GF-D8 (cell line): ENCODE measurements at places on chromosomes 13 and 19.
A peak's percentile ranks its signal among the peaks of the same experiment; 100 is the strongest.

DNA sequence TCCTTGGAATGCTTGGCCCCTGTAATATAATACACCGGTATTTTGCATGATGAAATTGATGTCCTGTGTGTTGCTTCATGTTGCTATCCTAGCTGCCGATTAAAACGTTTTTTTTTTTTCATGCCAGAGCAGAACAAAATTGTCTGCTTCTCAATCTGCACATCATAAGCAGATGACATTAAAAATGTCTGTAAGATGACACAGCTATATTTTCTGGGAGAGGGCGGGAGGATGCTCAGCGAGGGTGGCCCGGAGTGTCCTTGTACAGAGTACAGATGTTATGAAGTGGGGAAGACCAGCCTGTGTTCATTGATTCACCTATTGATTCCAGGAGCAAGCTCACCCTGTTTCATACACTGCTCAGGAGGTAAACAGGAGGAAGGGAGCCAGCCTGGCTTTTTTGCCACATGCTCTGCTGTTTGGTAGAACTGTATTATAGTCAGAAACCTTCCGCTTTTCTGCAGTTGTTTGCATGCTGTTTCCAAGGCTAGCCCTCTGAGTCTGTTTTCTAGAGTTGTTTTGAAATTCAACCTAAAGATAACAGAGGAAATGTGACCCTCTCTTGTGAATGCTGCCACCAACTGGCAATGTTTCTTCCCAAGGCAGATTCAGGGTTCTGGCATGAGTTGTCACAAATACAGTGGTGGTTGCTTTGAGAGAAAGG, 4.7 kb upstream of the IRS2 start:
- peak; percentile 99 for DNase-seq

DNA sequence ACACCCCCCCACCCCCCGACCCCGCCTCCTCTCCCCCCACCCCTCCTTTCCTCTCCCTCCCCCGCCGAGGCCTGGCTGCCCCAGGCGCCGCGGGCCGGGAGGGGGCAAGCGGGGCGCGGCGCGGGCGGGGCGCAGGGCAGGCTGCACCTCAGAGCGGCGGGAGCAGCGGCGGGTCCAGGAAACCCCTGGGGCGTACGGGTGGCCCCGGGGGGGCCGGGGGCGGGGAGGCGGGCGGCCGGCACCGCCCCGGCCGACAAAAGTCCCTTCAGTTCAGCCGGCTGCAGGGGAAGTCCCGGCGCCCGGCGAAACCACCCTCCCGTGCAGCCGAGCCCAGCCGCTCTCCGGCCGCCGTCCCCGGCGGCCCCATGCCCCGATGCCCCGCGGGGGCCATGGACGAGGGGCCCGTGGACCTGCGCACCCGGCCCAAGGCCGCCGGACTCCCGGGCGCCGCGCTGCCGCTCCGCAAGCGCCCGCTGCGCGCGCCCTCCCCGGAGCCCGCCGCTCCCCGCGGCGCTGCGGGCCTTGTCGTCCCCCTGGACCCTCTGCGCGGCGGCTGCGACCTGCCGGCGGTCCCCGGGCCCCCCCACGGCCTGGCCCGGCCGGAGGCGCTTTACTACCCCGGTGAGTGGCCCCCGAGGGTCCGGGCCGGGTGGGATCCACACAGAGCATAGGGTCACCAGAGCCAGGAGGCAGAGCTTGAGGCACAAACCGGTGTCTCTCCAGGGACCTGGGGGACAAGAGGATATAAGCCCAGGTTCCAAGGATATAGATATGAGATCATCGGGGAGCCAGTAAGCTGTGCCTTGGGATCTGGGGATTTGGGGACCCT, at the start of gene BCL3:
BCL3 (plus strand) TSS at position 283 of the 829 bp plus-strand sequence; CDS start at position 366, 83 bp downstream.
- DNase-seq: no peak

DNA sequence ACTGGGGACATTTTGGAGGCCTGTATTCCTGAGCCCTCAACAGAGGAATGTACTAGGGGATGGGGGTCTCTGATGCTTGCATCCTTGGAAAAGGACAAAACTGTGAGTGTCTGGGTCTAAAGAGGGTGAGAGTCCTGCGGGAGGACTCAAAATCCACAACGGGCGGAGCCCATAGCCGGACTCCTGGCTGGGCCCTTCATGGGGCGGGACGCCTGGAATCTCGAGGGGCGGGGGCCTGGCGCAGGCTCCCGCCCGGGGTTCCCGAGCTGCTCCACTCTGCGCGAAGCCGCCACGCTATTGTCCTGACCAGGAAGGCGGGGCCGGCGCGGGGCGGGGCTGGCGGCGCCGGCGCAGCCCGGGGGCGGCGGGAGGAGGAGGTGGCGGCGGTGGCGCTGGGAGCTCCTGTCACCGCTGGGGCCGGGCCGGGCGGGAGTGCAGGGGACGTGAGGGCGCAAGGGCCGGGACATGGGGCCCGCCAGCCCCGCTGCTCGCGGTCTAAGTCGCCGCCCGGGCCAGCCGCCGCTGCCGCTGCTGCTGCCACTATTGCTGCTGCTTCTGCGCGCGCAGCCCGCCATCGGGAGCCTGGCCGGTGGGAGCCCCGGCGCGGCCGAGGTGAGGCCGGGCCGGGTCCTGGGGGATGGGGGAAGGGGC, at the start of gene APLP1:
APLP1 (plus strand) TSS at position 403 of the 651 bp plus-strand sequence; CDS start at position 466, 63 bp downstream.
- no peak for DNase-seq

DNA sequence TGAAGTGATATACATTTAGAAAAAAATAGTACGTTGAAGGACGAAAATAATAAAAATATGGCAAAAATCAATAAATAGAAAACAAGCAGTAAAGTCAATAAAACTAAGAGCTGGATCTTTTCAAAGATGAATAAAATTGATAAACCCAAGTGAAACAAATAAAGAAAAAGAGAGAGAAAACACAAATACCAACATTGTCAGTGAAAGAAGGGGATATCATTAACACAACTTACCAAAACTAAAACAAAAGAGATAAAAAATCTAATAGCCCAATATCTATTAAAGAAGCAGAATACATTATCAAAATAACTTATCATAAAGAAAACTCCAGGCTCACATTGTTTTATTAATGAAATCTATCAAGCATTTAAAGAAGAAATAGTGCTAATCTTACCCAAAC, 675.1 kb downstream of the UQCRFS1 start:
- DNase-seq: no peak

DNA sequence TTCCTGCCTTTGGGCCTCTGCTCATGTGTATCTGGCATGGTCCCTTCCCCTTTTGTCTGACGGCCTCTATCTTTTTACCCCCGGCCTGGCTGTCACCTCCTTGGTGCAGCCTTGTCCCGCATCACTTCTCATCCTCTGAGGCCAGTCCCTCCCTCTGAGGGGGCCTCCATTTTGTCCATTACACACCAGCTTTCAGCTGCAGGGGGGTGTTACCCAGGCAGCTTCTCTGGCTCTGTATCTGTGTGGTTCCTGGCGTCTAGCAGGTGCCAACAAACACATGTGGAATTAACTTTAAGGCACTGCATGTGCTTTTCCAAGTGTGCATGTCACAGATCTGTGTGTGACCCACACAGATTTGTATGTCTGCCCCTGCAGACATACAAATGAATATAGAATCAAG, 52.4 kb downstream of the LYL1 start:
- no peak for DNase-seq

DNA sequence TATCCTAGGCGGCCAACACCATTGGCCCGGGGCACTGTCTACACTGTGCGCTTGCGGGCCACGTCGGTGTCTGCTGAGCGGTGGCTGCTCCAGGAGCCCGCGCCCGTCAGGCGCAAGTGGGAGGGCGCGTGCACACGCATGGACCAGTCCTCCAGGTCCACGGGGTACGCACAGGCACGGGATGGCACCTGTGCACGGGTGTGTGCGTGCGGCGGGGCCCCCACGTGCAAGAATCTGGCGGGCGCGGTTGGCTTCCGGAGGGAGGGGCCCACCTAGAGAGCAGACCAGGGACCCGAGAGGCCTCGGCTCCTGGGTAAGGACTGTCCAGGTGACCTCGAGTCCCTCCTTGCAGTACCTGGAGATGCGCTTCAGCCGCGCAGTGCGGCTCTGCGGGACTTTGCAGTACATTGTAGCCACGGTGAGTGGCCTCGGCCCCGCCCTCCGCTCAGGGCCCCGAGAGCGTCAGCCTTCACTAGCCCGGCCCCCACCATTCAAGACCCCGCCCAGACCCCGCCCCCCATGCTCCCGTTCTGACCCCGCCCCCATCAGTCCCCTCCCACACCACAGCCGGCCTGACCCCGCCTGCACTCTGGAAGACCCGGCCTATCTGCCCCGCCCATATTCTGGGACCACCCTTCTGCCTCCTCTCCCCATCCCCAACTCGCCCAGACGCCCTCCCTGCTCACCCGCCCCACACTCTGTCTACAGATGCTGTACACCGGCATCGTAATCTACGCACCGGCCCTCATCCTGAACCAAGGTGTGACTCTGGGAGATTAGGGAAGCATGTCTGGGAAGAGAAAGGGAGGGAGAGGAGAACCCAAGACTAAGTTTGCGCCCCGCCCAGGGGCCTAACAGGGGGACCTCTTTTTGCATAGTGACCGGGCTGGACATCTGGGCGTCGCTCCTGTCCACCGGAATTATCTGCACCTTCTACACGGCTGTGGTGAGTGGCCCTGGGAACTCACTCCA, 2.3 kb downstream of the SLC5A5 start:
- DNase-seq: no peak

DNA sequence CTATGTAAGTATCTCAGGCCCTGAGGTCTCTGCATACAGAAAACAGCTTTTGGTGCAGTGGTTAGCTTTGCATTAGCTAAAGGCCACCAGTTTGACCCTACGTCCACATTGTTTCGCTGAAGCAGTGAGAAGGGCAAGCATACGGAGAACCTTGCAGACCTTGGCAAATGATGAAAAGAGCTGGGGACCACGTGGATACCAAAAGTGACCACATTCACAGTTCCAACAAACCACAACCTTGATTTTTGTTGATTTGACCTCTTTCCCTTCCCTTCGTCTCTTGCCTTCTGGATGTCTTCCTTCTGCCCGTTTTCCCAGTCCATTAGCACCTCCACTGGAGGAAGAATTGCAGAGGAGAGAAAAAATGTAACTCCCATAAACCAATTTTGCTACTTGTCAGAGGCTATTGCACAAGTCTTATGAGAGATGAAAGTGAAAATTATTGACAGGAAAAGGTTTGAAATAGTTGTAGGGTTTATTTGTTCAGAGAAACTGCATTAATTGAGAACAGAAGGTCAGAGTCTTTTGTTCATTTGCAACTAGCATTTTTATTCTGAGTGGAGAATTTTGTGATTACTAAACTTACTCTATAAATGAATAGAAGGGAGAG, 293.9 kb upstream of the HTR2A start:
- no peak for DNase-seq

DNA sequence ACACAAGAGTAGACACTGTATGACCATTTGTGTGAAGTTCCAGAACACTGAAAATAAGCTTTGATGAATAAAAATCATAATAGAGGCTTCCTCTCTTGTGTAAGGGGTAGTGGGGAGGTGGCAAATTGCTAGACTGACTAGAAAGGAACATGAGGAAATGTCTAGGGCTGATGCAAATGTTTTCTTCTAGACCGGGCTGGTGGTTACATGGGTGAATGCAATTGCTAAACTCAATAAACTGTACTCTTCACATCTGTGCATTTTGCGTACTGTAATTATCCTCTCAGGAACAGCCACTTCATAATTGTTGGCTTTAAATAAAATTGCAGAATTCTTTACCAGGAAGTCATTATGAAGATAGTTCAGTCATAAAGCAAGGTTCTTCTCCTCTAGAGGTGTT, 5.2 kb upstream of the KBTBD7 start:
- DNase-seq: peak; percentile 43

DNA sequence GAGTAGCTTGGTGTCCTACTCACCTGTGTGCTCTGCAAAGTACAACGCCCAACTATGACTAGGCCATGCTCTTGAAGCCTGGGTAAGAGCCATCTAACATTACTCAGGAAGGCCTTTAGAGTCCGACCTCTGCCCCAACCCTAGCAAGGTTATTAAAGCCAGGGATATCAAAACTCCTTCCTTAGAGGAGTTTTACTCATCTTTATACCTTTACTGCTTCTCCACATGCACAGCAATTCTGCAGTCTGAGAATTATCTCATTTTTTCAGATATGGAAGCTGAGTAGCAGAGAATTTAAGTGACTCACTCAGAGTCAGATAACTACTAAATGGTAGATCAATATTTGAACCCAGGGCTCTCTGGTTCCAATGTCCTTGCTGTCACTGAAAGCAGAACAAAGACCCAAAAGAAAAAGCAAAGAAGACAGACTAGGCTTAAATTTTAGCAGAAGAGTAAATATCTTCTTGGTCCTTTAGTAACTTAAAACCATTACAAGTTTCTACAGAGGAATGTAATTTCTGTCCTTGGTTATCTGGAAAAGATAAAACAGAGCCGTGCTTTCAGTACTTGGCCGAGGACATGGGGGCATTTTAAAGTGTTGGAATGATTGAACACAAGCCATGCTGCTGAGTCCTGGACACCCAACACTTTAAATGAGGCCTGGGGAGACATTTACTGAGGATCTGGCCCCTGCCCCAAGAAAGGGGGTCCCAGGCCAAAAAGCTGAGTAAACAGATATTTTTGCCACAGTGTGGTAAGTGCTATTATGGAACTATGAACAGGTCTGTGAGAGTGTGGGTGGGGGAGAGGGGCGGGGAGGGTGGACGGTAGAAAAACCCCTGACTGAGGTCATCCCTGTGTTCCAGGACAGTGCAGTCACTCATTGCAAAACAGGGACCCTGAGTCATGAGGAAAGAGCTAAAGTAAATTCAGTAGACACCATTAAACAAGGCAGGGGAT, 18.4 kb upstream of the KPNA3 start:
- DNase-seq: no peak

GRCh38 chr19:10636304-10636972, 11.1 kb downstream of the SLC44A2 start:
- no peak for DNase-seq

DNA sequence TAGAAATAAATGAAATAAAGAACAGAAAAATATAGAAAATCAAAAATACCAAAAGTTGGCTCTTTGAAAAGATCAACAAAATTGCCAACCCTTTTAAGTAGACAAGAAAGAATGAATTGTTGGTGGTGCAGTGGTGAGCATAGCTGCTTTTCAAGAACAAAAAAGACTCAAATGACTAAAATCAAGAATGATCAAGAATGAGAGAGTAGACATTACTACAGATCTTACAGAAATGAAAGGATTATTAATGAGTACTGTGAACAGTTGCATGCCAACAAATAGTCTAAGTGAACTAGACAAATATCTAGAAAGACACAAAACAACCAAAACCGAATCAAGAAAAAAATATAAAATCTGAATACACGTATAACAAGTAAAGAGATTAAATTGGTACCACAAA, 53.9 kb downstream of the FNDC3A start:
- DNase-seq: no peak

GRCh38 chr19:6568816-6569215, 22.1 kb downstream of the CD70 start:
- no peak for DNase-seq

DNA sequence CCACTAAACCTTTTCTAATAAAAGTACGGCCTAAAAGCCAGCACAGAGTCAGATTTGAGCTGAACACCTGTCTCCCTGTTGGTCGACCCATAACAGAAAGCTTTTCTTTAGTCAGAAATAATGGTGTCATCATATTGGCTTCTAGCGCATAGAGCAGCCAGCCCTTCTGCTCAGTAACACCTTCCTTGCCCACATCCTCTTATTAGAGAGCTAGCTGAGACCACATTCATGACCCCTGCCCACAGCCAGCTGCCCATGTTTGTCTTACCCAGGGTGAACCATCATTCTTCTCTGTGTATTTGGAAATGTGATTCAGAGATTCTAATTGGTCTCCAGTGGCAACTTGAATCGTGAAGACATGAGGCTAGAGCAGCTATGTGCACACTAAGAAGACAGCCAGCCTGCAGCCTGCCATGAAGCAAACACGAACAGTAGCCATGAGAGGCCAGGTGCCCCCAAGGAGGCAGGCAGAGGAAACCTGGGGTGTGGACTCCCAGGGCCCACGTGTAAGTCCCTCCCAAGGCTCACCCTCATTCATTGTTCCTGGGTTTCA, 82.3 kb upstream of the PDCD5 start:
- no peak for DNase-seq
